ENCODE measurements at places on chromosomes 16 and 17.

DNA sequence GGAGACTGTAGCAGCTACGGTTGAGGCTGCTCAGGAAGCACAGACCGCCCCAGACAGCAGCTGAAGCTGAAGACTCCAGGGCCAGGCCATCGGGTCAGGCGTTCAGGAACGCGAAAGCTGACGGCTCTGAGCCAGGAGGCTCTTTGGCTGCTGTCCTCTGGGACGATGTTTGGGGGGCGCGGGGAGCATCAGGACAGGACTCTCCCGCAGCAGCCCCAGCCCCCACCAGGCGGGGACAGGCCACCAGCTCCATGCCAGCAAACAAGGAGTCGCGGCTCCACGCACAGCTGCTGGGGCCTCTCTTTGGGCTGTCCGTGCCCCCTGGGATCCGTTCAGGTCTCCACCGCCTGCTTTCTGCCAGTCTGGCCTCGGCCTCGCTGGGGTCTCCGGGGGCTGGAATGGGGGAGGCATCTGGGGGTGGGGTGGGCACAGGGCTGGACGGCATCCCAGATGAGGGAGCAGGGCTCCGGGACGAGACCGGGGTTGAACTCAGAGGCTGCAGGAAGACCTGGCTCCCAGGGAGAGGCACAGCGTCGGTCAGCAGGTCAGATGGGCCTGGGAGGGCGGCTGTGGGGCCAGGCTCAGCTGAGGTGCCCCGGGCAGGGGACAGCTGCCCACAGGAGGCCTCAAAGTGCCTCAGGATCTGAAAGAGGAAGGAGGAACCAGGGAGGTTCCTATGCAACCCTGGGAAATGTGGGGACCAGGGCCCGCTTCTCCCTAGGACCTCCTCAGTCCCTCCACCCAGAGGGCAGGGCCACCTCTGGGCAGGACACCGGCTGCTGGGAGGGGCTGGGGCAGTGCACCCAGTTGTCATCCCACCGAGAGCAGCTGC, 6.3 kb upstream of the CEP131 start:
- DNase-seq = no peak

GRCh38 chr17:58965221-58965620, 141.5 kb downstream of the TRIM37 start:
- no peak for DNase-seq

- no peak for DNase-seq
These were observed 13.6 kb downstream of the SMTNL2 start for GRCh38 chr17:4597975-4598374.

DNA sequence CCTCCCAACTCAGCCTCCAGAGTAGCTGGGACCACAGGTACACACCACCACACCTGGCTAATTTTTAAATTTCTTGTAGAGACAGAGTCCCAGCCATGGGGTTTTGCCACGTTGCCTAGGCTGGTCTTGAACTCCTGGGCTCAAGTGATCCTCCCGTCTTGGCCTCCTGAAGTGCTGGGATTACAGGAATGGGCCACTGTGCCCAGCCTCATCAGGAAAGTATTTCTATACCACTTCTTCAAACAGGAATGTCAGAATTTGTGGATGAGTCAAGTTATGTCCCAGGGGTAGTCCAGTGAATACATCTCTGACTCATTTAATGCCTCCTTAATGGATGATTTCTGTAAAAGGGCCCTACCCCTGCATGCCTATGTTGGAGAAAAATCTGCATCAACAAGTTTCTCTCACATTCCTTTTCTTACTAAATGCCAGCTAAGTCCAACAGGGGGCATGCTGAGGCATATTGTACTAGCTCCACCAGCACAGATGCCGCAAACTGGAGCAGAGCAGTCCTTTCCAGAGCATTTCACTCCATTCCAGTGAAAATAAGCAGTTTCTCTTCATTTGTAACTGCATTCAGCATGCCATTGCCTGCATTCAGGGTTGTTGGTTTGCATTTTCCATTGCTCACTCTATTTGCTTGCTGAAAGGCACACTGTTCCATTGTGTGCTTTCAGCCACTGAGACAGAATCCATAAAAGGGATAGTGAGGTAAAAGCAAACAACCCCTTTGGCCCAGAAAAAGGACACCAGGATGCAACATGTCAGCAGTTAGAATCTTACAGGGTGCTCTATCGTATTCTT, 5.3 kb upstream of the CAVIN1 start:
- DNase-seq = peak; percentile 34

DNA sequence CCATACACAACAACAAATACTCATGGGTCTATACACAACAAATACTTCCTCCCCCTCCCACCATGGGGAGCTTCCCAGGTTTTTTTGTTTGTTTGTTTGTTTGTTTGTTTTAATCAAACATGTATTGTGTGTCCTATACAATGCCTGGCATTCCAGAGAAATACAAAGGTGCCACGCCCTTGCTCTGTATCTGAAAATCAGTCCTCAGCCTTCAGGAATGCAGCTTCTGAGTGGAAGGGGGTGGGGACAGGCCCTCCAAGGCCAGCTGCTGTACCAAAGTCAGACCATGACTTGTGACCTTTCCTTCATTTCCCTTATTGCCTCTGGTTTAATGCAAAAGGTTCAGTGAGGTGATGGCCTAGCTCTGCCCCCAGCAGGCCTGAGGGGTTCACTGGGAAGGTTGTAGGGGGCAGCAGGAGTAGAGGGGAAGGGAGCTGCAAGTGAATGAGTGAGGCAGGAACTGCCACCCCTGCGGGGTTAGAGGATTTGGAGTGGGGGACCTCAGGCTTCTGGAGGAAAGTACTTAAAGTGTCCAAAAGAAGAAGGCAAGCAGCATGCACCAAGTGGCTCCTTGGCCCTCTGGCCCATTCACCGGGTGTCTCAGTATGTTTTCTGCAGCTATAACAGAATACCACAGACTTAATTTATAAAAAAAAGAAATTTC, 105.2 kb downstream of the CLEC16A start:
- no peak for DNase-seq

DNA sequence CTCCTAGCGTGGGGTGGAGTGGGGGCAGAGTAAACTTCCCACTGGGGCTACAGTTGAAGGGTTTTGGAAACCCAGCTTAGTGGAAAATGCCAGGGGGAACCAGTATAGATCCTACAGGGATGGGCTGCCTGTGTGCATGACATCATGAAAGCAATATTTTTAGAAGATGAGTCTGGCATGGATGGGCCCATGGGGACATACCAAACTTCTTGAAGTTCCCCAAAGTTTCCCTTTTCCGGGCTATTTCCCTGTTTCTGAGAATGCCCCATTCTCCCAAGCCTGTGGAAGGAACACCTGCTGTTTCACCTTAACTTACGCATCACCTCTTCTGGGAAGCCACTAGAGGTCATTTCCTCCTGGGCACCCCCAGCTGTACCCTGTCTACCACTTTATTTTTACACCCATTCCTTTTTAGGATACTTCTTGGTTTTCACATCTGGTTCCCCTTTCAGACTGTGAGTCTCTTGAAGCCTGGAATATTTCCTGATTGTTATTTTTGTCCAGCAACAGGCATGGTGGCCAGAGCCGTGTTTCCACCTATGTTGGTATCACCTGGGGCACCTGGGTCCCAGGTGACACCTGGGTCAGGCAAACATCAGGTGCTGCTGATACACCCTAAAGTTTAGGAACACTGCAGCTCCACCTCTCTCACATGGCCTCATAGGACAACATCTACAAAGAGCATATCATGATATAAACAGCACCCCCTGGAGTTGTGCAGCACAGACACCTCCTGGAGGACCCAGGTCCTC, 9.8 kb downstream of the SOCS3 start:
- no peak for DNase-seq

- DNase-seq = peak; percentile 18
These were observed 806 bp downstream of the MRM1 start for GRCh38 chr17:36602030-36602748.

DNA sequence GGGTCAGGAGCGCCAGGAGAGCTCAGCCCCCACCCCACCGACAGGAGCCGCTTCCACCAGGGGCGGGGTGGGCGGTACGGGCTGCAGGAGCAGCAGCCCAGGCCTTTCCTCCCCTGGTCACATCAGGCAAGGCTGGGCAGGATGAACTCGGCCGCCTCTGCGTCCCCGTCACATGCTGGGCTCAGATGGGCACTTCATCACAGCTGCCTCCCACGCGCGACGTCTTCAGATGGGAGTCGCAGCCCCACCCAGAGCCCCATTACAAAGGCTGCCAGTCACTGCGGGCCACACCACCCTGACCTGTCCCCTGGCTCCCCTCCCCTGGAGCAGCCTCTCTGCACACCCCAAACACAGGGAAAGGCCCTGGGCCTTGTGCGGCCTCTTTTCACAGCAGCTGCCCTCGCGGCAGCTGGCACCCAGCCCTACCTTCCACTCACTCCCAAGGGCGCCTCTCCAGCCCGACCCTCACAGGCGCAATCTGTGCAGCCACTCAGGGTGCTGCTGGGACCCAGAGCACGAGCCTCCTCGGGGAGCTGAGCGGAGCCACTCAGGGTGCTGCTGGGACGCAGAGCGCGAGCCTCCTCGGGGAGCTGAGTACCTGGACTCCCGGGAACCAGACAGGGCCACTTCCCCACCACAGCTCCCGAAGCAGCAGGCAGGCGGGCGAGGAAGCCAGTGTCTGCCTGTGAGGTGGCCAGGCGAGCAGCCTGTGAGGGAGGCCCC, 4.7 kb downstream of the ZNF598 start:
- no peak for DNase-seq

DNA sequence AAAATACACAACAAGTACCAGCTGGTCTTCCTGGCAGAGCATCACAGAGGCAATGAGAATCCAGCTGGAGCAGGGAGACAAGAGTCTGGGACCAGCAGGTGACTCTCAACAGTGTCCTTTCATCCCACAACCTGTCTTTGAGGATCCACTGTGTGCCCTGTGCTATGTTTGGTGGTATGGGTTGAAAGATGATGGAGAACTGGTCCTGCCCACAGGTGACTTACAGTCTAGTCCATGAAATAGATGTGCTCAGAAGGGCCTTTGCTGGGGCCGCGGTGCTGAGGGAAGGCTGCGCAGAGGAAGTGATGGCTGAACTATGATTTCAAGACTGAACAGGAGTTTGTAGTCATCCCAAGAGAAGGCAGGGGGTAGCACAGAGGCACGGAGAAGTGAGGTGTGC, 17.9 kb downstream of the WNT3 start:
- no peak for DNase-seq

DNA sequence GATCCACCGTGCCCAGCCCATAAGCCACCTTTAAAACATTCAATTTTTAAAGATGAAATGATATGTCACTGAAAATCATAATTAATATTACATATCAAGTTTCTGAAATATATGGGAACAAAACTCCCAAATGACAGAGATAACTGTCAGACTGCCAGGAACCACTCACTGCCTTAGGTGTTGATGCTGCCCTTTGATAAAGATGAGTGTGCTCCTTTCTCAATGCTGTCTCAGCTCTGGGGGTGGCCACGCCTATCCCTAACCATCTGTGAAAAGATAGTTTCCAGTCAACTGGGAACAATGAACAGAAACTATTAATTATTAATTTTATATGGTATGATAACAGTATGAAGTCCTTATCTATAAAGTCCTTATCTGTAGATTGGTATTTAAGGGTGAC, 177.7 kb downstream of the MYO1D start:
- no peak for DNase-seq

- no peak for DNase-seq
These were observed 95.7 kb downstream of the KANSL1 start for GRCh38 chr17:46097497-46097896.

GRCh38 chr16:31386157-31386984, 6.8 kb upstream of the ITGAD start:
- DNase-seq = peak; percentile 18

GRCh38 chr16:56195151-56195550, 3.9 kb downstream of the GNAO1 start:
- DNase-seq = no peak

DNA sequence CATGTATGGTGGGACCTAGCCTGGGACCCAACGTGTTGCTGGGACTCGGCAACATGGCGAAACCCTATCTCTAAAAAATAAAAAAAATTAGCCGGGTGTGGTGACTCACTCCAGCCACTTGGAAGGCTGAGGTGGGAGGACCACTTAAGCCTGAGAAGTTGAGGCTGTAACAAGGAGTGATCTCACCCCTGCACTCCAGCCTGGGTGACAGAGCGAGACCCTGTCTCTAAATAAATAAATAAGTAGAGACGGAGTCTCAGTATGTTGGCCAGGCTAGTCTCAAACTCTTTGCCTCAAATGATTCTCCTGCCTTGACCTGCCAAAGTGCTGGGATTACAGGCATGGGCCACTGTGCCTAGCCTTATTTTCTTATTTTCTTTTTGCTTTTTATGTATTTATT, 10.1 kb upstream of the CNP start:
- DNase-seq = no peak

- DNase-seq = no peak
These were observed 7.3 kb upstream of the RCVRN start for GRCh38 chr17:9912121-9913099.

- no peak for DNase-seq
These were observed 612.9 kb downstream of the MAF start for GRCh38 chr16:78987666-78988065.

- no peak for DNase-seq
These were observed 631 bp downstream of the KREMEN2 start for GRCh38 chr16:2964475-2965336.

- peak; percentile 36 for DNase-seq
These were observed 806 bp upstream of the CYB561 start for GRCh38 chr17:63446753-63447470.

GRCh38 chr16:55324285-55325079, 479 bp downstream of the IRX6 start:
- DNase-seq = no peak

- no peak for DNase-seq
These were observed 11.3 kb downstream of the CA5A start for GRCh38 chr16:87924811-87925670.

- no peak for DNase-seq
These were observed 150.3 kb upstream of the AXIN2 start for GRCh38 chr17:65711671-65712276.

GRCh38 chr16:10383626-10384025, 2.2 kb upstream of the ATF7IP2 start:
- no peak for DNase-seq

All from stimulated activated CD4-positive, alpha-beta T cell treated with anti-CD3 and anti-CD28 coated beads, Interleukin-2, amount 100 ng/mL, for 48 hours (primary cell).